ENCODE measurements at places on chromosomes 11 and 22.

DNA sequence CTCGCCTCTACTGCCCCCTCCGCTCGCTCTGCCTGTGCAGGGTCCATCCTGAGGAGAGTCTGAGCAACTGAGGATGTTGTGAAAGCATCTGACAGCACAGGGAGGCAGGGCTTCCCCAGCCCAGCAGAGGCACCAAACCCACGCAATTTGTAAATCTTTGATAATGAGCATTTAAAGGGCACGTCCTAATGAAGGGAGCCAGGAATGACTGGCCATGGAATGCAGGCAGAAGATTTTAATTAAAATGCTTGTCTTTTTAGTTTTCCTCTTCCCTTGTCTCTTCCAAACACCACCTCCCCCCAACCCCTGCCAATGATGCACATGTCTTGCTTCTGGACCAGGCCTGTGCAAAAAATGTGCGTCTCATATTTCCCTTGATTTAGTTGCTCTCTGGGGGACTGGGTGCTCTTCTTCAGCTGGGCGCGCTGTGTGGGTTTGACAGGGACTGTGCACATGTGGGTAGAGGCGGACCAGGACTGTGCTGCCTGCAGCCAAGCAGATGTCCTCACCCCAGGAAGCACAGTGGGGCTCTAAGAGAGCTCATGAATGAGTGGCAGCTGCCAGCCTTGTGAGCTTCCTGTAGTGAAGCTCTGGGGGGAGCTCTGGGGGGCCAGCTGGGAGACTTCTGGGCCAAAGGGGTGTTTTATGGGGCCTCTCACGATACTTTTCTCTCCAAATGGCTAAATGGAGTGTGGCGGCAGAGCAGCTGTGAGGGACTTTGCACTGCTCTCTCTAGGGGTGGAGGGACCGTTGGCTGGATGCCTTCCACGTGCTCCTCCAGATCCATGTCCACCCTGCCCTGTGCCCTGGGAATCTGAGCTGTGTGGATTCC lies 273.5 kb downstream of the ST3GAL4 start:
- DNase-seq: no peak

GRCh38 chr22:27226666-27227065 lies 569.3 kb downstream of the MIAT start:
- no peak for DNase-seq

GRCh38 chr22:37562049-37562875 lies 2.0 kb downstream of the CDC42EP1 start:
- DNase-seq: no peak

GRCh38 chr11:104666624-104667023 lies 231.6 kb downstream of the CASP12 start:
- DNase-seq: no peak

GRCh38 chr22:31272522-31273446 lies 19.5 kb downstream of the PIK3IP1 start:
- peak; percentile 34 for DNase-seq

DNA sequence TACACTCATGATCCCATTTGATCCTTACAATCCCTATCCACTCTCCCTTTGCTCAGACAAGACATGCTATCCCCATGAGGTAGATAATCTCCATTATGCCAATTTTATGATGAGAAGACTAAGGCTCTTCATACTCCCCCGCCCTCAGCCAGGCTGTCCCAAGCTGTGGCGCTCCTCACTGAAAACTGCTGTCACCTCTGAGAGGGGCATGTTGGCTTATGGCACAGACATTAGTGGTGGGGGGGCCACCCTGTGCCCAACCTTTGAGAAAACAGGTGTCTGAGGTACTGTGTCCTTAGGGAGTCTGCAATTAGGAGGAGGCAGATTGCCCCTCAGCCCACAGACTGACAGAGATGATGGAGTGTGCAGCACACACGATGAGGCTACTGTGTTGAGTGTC lies 2.4 kb downstream of the DDTL start:
- no peak for DNase-seq

DNA sequence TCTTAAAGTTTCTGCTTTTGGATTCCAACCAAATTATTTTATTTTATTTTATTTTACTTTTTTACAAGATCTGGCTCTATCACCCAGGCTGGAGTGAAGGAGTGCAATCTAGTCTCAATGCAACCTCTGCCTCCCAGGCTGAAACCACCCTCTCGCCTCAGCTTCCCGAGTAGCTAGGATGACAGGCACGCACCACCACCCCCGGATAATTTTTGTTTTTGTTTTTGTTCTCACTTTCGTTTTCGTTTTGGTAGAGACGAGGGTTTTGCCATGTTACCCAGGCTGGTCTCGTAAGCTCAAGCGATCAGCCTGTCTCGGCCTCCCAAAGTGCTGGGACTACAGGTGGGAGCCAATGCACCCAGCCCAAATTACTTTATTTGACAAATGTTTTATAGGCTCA lies 219.8 kb downstream of the ETS1 start:
- DNase-seq: peak; percentile 23

DNA sequence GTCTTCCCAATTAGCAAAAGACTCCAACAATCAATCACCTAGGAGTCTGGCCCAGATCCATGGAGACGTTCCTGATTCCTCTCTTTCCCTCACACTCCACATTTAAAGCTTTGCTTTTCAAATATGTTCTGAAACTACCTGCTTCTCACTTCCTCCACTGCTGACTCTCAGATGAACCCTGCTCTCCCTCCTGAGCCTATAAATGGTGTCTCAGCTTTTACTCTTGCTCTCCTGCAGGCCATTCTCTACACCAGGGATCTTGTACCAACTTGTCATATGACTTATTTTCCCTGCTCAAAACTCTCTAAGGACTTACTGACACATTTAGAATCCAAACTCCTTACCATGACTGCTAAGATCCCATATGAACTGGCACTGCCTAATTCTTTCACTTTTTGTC lies 138.4 kb upstream of the DDI1 start:
- no peak for DNase-seq

- no peak for DNase-seq
Observed at GRCh38 chr22:39219071-39220039, 25.4 kb downstream of the PDGFB start.

- DNase-seq: no peak
Observed at GRCh38 chr22:38067761-38068360, 10.7 kb downstream of the PICK1 start.

DNA sequence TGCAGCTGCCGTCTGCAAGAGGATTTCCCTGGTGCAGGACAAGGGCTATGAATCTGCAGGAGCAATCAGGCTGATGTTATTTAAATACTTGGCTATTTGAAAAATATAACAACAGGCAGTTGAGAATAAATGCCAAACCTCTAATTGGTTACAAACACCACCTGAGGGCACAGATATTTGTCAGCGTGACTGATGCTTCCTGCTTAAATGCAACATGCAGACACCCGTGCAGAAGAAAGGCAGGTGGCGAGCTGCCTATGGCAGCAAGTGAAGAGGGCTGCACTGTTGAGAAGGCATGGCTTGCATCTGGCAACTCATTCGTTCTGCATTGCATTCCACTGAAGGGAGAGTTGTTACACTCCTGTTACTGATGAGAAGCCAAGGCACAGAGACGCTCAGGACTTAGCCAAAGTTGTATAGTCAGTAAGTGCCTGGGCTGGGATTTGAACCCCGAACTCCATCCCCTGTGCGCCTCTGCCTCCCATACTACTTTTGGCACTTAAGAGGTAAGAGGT lies 350.6 kb downstream of the TENM4 start:
- DNase-seq: no peak

- no peak for DNase-seq
Observed at GRCh38 chr11:7098235-7098832, 9.5 kb downstream of the RBMXL2 start.
